ENCODE measurements at places on chromosomes 12 and 14.

DNA sequence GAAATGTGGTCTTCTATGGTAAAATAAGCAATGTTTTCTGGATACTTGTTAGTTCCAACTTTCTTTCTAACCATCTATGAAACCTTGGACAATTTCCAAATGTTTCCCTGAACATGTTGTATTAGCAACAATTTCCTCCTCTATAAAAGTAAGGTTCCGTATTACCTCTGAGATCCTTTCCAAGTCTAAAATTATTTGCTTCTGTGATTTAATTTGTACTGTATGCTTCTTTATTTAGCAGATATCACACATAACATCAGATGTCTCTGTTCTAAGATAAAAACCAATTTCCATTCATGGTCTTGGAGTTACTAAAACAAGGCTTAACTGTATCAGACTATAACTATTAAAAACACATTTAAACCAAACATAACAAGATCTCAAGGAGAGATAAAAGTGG, 177.2 kb downstream of the FOXA1 start:
- no peak for DNase-seq

GRCh38 chr14:75417674-75418073, 10.1 kb upstream of the JDP2 start:
- DNase-seq, result no peak

GRCh38 chr12:72673853-72674252, 401.7 kb downstream of the TRHDE start:
- DNase-seq, result no peak

DNA sequence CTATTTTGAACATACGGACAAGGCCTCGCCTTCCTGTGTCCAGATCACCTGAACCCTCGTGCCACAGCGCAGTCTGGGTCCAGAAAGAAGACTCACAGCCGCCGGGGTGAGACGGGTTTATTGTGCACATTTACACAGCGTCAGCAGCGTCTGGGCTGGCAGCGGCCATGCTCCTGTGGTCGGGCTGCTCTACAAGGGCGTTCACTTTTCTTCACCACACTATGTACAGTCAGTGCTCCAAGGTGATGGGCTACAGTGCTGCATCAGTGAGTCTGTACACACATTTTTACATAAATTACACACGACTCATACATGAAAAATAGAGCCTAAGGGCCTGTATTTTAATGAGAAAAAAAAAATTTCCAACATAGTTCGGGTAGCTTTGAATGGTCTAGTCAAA, 18.0 kb downstream of the ZFYVE21 start:
- DNase-seq, result no peak

DNA sequence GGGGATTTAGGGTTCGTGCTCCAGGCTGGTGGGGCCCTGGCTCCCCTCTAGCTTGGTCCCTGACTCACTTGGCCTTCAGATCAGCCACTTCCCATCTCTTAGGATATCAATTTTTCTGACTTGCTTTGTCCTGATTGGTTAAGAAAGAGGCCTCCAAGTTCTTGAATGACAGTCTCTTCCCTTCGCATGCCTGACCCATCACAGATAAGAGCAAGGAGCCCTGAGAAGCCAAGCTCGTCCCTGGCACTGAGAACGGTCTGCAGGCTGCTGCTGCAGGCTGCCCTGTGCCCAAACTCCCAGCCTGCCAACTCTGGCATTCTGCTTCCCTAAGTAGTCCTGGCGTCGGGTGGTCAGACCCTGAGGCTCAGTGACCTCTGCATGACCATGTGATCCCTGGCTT, 794 bp upstream of the LRTM2 start:
- DNase-seq, result no peak
